ENCODE measurements at places on chromosomes 4 and X. TPM values are rescaled to one million over a fixed set of nuclear protein-coding genes. Genes with fewer than 3 reads are reported as not detected.

The ADGRG4 gene
- 1.0 TPM for total RNA-seq

The BMP3 gene
- 108 TPM for total RNA-seq

The TLR8 gene
- 0.89 TPM for total RNA-seq

The MAGEA9 gene
- not detected for total RNA-seq

The CXXC4 gene
- 1.4 TPM for total RNA-seq

The CEP135 gene
- total RNA-seq = 10.3 TPM

The PWWP3B gene
- 0.52 TPM for total RNA-seq

The BRS3 gene
- 0.18 TPM for total RNA-seq

The ZNF674 gene
- total RNA-seq = 8.5 TPM

The ODAM gene
- total RNA-seq = not detected

The HHIP gene
- 2.8 TPM for total RNA-seq

The PAGE1 gene
- total RNA-seq = not detected

The SERTM2 gene
- total RNA-seq = 5.6 TPM

The USP17L15 gene
- not detected for total RNA-seq

The MAGEC1 gene
- total RNA-seq = not detected

The GAGE12J gene
- not detected for total RNA-seq

The ABHD18 gene
- total RNA-seq = 15.3 TPM

The DCAF4L1 gene
- total RNA-seq = 0.36 TPM

The RBM46 gene
- total RNA-seq = not detected

The FGFBP1 gene
- not detected for total RNA-seq

The PF4V1 gene
- total RNA-seq = not detected

The CXCL1 gene
- total RNA-seq = 0.55 TPM

The TRIML2 gene
- total RNA-seq = not detected

The NUP62CL gene
- 2.7 TPM for total RNA-seq

The PPEF1 gene
- 0.29 TPM for total RNA-seq

The SCML2 gene
- 1.2 TPM for total RNA-seq

The DRP2 gene
- total RNA-seq = 2.1 TPM

The AKAP17A gene
- 45.1 TPM for total RNA-seq

The CT45A5 gene
- total RNA-seq = not detected

The RASSF6 gene
- 41.7 TPM for total RNA-seq

The CFP gene
- 4.3 TPM for total RNA-seq

The EVC gene
- 24.1 TPM for total RNA-seq

The PRDM5 gene
- total RNA-seq = 26.3 TPM

The LONRF3 gene
- 6.9 TPM for total RNA-seq

The USP11 gene
- total RNA-seq = 108 TPM

The WDFY3 gene
- 136 TPM for total RNA-seq

The CXCL3 gene
- total RNA-seq = not detected

Measured in ureter (tissue), 1 donor.